ENCODE measurements at places on chromosomes 11 and 22.
A peak's percentile ranks its signal among the peaks of the same experiment; 100 is the strongest.

GRCh38 chr11:18669711-18670110, 28.9 kb upstream of the TMEM86A start:
- DNase-seq = no peak

DNA sequence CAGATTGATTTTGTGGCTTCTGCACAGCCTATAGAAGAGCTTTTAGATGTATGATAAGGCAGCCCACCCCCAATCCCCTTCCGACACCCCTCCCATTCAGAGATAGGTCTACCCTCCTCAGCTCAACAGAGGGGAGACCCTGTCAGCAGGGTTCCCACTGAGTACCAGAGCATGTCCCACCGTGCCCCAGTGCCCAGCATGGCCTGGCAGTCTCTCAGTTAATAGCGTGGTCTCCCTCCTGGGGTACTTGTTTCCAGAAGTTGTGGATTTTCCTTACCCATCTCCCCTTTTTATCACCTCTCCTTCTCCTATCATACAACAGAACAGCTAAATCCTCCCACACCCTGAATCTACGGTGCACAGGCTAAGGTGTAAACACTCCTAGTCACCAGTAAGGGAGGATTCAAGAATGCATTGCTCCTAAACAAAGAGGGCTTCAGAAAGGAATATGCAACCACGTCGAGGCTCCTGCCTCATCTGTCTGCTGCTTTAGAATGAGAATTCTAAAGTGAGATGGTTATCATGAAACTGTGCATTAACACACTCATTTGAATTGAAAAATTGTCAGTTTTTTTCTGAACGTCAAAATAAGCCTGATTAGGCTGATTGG, 6.7 kb downstream of the PLAAT2 start:
- no peak for DNase-seq

GRCh38 chr11:75523811-75524664, 1.7 kb downstream of the GDPD5 start:
- DNase-seq = peak; percentile 49

DNA sequence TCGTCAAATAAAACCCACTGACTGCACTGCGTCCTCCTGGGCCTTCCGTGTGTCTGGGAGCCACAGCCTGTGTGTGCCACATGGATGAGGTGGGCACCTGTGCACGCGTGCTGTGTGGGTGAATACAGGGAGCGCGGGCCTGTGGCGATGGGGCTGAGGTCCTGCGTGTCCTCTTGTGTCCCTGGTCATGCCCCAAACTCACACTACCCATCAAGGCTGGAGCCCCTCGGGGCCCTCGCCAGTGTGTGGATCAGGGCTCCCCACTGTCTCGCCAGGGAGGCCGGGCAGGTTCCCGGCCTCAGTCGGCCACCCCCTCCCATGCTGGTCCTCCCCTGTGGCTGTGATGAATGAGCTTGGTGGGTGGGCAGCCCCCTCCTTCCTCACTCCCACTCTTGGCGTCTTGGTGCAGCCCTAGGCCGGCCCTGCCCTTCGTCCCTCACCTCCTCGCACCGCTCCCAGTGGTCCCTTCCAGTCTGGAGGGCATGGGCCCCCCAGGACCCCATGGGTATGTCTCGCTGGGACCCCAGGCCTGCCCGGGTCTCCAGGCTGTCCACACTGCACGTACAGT, 707 bp upstream of the CD151 start:
- peak; percentile 50 for DNase-seq

GRCh38 chr11:95917193-95918036, 6.5 kb downstream of the MTMR2 start:
- no peak for DNase-seq

GRCh38 chr22:48622891-48623545, 1204.7 kb downstream of the BRD1 start:
- DNase-seq = no peak

GRCh38 chr22:26889802-26890201, 232.4 kb downstream of the MIAT start:
- DNase-seq = no peak

- DNase-seq = no peak
These were observed 781 bp downstream of the NECTIN1 start for GRCh38 chr11:119728211-119728626.

GRCh38 chr22:46812034-46812605, 49.7 kb downstream of the TBC1D22A start:
- DNase-seq = no peak

- no peak for DNase-seq
These were observed 3.0 kb downstream of the OR8D1 start for GRCh38 chr11:124310721-124311120.

DNA sequence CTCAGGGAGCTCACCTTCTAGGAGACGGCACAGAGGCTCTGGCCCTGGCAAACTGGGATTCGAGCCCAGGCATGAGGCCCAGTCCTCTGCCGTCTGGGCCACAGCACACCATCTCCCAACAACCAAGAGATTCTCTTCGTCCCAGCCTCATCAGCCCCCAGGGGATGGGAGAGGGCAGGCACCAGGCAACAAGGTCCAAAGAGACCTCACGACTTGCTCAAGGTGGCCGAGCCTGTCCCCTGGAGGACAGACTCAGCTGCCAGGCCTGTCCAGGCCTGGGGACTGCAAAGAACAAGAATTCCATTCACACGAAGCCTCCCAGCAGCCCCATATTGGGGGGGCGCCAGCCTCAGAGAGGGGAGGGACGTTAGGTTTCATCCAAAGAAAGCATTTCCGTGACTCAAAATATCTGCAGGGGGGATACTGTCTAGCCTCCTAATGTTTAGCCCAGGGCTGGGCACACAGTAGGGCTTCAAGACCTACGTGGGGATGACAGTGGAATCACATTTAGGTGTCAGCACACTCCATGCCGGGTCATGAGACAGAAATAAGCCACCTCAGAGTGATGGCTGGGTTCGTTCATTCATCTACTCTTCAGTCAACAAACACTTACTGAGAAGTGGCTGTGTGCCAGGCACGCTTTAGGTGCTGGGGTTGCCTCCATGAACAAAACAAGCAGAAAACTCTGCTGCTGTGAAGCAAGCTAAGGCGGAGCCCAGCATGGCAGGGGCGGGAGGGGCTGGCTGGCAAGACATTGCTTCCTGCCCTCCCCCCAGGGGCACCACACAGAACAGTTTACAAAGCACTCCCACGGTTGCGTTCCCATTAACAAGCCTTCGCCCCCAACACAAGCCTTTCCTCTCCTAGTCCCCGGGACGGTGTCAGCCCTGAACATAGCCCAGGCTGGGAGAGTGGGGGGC, 1.2 kb downstream of the CARNS1 start:
- peak; percentile 77 for DNase-seq

DNA sequence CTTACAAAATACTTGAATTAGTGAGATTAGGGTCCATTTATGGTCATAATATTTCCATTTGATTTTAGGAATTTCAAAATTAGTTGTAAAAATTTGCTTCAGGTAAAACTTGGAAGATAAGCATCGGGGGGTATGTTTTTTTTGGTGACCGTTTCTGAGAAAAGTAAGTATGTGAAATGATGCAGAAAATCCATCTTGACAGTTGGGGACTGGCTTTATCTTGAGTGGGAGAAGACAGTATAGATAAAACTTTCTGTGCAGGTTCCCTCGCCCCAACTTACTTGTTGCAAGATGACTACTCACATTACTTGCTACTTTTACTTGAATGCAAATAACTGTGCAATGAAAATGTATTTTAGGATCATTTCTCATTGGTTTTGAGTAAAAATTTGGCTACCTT, 49.5 kb downstream of the DNAJC24 start:
- DNase-seq = no peak

- no peak for DNase-seq
These were observed 548.0 kb upstream of the LUZP2 start for GRCh38 chr11:23948851-23949250.

- no peak for DNase-seq
These were observed 66.5 kb downstream of the CCDC34 start for GRCh38 chr11:27296497-27296896.

GRCh38 chr22:34669001-34669400, 397.0 kb upstream of the ISX start:
- no peak for DNase-seq

GRCh38 chr11:134226806-134227325, 2.4 kb downstream of the VPS26B start:
- no peak for DNase-seq

DNA sequence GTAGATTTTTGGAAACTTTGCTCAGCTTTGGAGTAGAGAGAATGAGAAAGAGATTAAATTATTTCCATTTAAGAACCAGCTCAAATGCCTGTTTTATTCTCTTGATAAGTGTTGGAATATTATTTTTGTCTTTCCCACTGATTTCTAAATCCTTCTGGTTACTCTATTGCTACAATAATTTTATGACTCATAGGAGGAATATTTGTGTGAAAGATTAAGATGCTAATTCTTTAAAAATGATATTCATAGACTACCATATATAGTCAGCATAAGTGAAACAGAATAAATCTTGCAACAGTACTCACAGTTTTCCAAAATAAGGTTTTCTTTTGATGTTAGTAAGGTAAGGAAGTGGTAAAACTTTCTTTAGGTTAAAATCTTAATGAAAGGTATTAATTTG, 60.9 kb downstream of the YAP1 start:
- DNase-seq = no peak

GRCh38 chr11:18001191-18001590, 11.7 kb downstream of the SERGEF start:
- DNase-seq = no peak

DNA sequence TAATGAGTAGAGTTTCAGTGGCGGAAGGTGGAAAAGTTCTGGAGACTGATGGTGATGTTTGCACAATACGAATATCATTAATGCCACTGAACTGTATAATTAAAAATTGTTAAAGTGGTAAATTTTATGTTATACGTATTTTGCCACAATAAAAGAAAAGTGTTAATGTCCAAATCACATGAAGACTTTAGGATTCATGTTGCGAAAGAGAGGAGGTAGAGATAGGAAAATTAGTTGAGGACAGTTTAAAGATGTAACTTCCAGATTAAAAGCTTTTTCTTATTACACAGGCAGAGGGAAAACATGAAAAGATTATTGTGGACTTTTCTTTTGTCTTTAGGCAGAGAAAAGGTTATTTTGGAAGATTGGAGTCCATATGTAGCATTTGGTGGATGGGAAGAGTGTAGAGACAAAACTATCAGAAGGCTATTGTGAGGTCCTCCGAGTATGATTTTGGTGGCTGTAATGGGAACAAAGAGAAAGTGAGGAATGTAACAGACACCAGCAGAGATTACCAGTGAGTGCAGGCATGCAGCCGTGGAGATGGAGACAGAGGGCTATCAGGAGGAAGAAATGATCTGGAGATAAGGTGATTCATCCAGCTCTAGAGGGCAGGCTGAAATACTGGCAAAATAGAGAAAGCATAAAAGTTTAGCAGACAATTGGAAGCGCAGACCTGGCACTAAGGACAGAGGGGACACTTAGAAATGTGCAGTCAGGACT, 12.5 kb downstream of the VPS26B start:
- DNase-seq = no peak

GRCh38 chr22:49861642-49862495, 8.2 kb downstream of the ZBED4 start:
- no peak for DNase-seq

GRCh38 chr11:117823294-117823945, 1.1 kb downstream of the FXYD2 start:
- DNase-seq = no peak

GRCh38 chr11:87059596-87060390, 22.1 kb downstream of the TMEM135 start:
- no peak for DNase-seq

DNA sequence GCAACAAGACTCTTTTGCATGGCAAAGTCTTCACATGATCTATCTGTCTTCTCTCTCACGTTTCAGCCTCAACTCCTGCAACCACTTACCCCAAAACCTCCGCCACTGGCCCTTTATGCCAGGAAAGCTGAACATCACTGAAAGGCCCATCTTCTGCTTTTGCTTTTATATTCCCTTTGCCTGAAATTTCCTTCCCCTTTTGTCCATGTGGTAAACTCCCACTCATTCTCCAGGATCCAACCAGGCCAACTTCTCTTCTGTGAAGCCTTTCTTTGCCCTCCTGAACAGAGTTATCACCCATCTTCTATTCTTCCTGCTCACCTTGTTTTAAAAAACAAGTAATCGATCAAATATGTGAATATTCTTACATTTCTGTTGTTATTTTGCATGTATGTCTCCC, 117.8 kb downstream of the WNT11 start:
- DNase-seq = no peak

DNA sequence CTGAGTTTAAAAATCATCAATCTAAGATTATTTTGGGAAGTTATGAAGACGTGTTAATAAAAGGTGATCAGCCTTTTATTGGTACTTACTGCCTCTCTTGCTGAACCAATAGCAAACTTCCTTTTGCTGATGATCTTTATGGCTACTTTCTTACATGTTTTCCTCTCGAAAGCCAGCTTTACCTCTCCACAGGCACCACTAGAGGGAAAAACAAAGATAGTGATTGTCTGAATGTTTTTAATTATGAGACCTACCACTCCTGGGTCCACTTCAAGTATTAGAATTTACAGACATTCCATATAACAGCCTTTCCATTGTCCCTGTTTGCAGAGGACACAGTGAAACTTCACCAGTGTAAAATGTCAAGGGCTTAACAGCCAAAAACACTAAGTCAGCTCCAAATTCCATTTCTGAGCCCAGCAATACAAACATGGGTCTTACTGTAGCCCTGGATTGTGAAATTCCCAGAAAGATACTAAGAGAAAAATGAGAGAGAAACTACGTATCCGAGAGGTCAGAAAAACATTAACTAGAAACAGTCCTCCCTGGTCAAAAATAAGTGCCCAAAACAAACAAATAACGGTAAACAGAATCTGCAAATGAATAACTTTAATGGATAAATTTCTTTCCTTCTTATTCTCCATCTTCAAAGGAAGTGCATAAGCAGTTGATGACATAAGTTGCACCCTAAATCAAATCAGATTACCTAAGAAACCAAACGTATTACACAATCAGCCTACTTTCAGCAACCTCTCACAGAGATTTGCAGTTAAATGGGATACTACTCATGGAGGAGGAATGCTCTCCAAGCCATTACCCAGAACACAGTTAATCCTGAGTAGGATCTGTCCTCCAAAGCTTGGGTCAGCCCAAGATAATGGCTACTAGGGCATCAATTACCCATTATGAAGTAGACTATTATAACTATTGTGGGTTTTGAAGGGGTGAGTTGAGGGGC, 29.5 kb downstream of the CHEK2 start:
- no peak for DNase-seq

DNA sequence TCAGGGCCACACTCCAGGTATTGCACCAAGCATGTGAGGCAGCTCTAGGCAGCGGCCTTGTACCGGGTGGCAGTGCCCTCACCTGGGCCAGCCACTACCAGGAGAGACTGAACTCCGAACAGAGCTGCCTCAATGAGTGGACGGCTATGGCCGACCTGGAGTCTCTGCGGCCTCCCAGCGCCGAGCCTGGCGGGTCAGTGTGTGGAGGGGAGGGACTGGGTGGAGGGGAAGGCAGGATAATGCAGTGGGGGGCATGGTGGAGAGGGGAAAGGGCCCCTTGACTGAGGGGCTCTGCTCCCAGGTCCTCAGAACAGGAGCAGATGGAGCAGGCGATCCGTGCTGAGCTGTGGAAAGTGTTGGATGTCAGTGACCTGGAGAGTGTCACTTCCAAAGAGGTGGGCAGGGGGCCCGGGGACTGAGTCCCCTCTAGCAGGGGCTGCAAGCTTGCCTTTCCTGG, 4.2 kb downstream of the SSH3 start:
- DNase-seq = no peak

Measured in B cell (primary cell).